Activated T-cell treated with anti-CD3 and anti-CD28 coated beads for 48 hours (primary cell): ENCODE measurements at places on chromosomes 1 and 21.
A peak's percentile ranks its signal among the peaks of the same experiment; 100 is the strongest.

DNA sequence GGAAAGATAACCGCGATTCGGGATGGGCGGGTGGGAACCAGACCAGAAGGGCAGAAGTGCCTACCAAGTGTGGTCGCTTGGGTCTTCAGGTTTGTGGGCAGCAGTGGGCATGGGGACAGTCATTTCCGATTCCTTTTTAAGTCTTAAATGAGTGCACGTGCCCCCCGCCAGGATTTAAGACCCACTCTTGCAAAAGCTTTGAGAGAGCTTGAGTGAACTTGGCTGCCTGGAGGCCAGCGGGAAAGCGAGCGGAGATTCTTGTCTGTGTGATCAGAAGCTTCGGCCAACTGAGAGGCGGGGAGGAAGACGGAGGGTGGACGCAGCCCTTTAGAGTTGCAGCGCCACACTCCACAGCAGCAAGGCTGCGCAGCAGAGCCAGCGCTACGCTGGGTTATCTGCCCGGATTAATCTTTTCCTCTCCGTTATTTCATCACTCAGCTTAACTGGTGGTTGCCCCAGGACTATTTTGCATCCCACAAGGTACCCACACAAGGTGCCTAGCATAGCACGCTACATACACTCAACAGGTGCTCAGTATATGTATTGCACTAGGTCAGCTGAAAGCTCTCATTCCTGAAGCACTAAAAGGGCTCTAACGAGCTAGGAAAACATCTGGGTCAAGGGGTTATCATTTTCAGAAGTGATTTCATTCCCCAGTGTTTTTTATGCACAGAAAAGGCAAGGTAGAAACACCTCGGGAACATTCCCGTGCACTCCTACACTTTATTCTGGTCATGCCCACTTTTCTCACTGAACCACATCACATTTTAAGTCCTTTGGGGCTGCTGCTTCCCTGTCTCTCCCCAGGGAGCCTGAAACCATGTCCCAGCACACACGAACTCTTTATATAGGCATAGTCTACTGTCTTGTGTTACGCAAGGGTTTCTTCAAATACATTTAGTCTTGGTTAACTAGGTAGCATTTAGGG is 1.5 kb upstream of the BATF3 start:
- no peak for DNase-seq

GRCh38 chr1:29317916-29318530 is 81.7 kb downstream of the PTPRU start:
- DNase-seq = no peak

- DNase-seq = peak; percentile 61
These were observed 27.8 kb upstream of the SUMO3 start for GRCh38 chr21:44845418-44846223.

GRCh38 chr1:175234639-175235038 is 42.1 kb upstream of the KIAA0040 start:
- DNase-seq = no peak
